T-helper 1 cell (primary cell): ENCODE measurements at places on chromosomes 7 and 10.

GRCh38 chr7:140423501-140423900, 19.6 kb downstream of the RAB19 start:
- no peak for DNase-seq

GRCh38 chr7:77757589-77757988, 40.6 kb downstream of the TMEM60 start:
- no peak for DNase-seq

DNA sequence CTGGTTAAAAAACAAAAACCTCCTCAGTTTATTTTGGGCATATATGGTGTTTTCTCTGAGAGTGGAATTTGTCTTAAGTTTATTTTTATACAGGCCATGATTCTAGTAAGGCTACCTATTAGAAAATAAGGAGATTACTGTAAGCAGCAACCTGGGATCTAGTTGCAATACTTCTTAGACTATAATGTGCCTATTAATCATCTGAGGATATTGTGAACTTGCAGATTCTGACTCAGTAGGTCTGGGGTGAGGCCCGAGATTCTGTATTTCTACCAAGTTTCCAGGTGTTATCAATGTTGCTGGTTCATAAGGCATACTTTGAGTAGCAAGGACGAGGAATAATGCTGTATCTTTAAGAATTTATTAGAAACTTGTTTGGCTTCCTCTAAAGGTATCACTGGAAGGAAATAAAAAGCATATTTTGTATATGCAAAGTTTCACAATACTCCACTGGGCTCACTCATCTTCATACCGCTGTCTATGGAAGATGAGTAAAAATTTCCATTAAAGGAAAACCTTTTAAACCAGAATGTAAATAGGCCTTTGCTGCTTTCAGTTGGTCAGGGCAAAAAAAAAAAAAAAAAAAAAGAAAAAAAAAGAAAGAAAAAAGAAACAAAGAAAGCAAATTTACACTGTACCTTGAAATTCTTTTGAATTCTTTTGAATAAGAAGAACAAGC, 105.8 kb downstream of the BMPER start:
- DNase-seq, result no peak

DNA sequence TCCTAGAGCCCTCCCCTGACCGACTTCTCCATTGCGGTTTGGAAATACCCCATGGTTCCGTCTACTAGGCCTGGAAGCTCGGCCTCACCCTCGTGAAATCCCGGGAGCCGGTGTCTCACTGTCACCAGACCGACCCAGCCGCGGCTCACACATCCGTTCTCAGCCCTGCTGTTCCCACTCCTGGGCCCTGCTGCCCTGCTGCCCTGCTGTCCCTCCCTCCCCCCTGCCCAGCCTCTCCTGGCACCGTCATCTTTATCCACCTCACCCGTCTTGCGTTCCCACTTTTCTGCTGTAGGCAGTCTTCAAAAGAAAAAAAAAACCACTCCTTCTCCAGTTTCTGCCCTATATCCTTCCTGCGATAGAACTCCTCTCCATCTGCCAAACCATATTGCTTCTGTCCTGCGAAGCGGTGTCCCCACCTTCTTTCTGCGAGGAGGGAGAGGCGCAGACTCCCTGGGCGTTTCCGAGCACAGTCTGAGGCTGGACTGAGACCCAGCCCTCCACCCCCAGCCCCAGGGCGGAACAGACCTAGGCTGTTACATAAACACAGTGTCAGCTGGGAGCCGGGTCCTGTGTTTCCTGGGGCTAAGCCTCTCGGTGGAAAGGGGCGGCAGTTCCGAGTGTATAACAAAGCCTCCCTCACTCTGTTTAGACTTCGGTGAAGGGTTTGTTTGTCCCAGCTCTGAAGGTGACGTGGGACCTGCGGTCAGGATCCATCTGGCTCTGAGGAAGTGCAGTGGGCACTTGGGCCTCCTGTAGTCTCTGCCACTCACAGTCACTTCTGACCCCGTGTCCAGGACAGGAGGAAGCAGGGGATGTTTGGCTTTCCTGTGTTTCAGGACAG, 2.8 kb downstream of the AGAP3 start:
- no peak for DNase-seq

DNA sequence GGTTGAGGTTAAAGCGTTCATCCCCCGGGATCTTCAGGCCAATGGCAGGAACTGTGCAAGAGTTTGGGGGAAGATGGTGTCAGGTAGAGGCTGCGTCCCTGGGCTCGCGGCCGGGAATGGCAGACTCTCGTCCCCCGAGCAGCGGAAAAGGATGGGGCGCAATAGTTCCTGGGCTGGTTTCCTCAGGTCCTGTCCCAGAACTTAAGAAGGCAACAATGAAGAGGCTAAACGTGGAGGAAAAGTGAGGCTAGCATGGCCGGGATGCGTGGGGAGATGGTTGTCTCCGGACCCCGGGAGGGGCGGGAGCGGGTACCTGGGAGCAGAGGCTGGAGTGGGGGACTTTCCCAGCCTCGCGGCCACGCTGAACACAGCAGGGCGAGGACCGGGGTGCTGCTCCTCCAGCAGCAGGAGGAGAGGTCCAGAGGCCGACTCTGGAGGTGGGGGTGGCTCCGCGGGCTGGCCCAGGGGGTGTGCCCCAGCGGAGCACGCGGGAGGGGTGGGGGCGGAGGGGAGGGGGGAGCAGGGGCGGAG, 882 bp downstream of the IRF5 start:
- no peak for DNase-seq
